ENCODE measurements at places on chromosomes 2 and 18. TPM values are rescaled to one million over a fixed set of nuclear protein-coding genes. Genes with fewer than 3 reads are reported as not detected.

DNA sequence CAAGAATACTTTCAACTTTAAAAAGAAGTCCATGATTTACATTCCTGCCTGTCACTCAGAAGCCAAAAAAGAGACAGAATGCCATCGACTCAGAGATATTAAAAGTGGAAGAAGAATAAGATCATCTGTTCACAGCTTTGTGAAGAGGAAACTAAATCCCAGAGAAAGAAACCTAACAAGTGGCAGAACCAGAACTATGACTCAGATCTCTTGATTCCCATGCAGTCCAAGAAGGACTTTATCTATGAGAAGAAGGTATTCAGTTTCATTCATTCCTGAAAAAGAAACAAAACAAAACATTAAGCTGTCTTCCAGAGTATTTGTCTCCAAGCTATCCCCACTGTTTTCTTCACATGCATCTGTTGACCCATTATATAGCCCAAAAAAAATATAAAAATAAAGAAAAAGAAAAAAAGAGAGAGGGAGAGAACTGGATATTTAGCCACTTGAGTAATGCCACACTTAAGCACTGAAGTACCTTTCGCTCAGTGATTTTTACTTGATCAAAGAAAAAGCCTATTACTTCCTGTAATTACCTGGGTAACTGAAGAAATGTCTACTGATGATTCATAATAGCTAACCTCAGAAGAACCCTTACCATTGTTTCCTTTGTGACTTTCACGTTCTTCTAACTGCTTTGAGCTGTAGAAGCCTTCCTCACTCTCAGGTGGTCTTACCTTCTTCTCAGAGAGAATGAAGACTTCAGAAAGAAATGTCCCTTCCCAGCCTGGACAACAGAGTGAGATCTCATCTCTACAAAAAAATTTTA lies 17.7 kb upstream of the AKAIN1 start:
- no peak for DNase-seq

- DNase-seq: no peak
Observed at GRCh38 chr2:227529871-227530270, 57.9 kb downstream of the AGFG1 start.

DNA sequence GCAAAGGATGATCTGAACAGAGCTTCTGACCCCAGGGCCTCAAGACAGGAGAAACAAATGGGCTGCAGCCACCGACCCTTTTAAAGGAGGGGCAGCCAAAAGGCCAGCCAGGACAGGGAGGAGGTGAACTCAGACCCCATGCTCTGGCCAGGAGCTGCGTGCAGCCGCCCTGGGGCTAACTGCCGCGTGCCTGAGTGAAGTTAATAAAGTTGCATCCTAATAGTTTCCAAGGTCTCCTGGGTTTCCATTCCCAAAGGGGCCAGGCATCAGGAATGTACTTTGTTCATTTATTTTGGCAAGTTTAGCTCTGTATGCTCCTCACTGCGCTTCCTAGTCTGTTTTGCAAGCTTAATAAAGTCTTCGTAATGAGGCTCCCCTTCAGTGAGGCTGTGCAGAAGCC lies 60.7 kb downstream of the EN1 start:
- DNase-seq: no peak

DNA sequence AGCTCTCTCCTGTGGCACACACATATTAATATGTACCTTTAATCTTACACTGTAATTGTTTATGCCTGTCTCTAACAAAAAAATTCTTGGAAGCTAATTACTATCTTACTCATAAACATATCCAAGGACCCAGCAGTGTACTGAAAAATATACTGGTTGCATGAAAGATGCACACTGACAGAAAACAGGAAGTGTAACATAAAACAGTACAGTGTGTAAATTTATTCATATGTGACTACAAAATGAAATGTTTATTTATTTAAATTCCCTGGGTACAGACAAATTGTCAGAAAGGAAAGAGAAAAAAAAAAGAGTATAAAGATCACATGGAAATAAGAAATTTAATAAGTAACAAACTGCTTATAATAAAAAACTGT lies 28.5 kb downstream of the TMEM131 start:
- DNase-seq: no peak

DNA sequence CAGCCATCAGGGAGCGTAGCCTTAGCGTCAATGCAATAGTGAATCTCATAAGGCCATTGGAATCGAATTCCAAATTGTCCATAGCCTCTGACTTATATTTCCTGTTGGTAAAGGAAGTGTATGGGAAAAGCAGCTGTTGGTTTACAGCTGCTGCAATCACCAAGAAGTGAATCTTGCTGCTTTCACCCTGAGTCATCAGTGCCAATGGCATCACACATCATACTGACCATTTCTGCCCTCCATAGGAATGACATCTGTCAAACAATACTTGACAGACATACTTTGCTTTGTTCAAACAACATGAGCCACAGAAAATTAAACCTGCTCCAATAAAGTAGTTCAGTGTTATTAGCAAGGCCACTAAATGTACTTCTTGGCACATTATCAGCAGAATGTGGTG lies 111.2 kb upstream of the KLHL29 start:
- DNase-seq: no peak

- no peak for DNase-seq
Observed at GRCh38 chr2:179298666-179299065, 34.0 kb upstream of the SESTD1 start.

GRCh38 chr2:156421851-156422250 lies 14.3 kb upstream of the GPD2 start:
- no peak for DNase-seq

The LCT gene
- not detected for polyA plus RNA-seq

The MAPK4 gene
- 9.7 TPM for polyA plus RNA-seq

- no peak for DNase-seq
Observed at GRCh38 chr18:76445741-76446232, 49.3 kb downstream of the ZNF516 start.

The DGKD gene
- polyA plus RNA-seq: 26.1 TPM

The VAMP5 gene
- 54.7 TPM for polyA plus RNA-seq

The POTEC gene
- polyA plus RNA-seq: not detected
